Fibroblast of lung (primary cell): ENCODE measurements at places on chromosomes 7 and 10. TPM values are rescaled to one million over a fixed set of nuclear protein-coding genes. Genes with fewer than 3 reads are reported as not detected.

Gene TMEM26
- 1.5 and 2.3 TPM in 2 replicates for total RNA-seq

Gene CASP7
- 23.1 and 28.9 TPM in 2 replicates for total RNA-seq

Gene TEX36
- not detected in 2 replicates for total RNA-seq

Gene CLDN3
- not detected in 2 replicates for total RNA-seq

Gene TFEC
- total RNA-seq, result under 0.01 and 0.17 TPM in 2 replicates

Gene ENTPD1
- 1.0 and 3.3 TPM in 2 replicates for total RNA-seq

Gene CLDN15
- 2.6 and 3.1 TPM in 2 replicates for total RNA-seq

Gene GFRA1
- total RNA-seq, result 6.3 and 23.1 TPM in 2 replicates

Gene TDRD1
- total RNA-seq, result 0.26 TPM in 1 of 2 replicates, not detected in the other

Gene PIP
- total RNA-seq, result not detected in 2 replicates

Gene BPGM
- 19.0 and 25.8 TPM in 2 replicates for total RNA-seq

Gene MYO1G
- total RNA-seq, result under 0.01 TPM in 2 replicates

Gene CLCN1
- total RNA-seq, result under 0.01 TPM in 2 replicates

Gene FAM171A1
- 6.2 and 8.8 TPM in 2 replicates for total RNA-seq
